Coronary artery (tissue), 2 donors: ENCODE measurements at places on chromosomes 2 and 18.

- no peak for DNase-seq
Measured at GRCh38 chr2:48205137-48205798, 299.0 kb upstream of the FBXO11 start.

DNA sequence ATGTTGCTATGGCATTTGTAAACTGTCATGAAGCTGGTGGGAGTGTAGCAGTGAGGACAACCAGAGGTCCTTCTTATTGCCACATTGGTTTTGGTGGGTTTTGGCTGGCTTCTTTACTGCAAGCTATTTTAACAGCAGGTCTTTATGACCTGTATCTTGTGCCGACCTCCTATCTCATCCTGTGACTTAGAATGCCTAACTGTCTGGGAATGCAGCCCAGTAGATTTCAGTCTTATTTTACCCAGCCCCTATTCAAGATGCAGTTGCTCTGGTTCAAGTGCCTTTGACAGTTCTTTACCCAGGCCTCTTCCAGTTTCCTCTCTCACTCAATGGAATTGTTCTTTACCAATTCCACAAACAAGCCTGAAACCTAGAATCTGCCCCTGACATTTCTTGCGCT lies 145.1 kb downstream of the KCNE4 start:
- no peak for DNase-seq

DNA sequence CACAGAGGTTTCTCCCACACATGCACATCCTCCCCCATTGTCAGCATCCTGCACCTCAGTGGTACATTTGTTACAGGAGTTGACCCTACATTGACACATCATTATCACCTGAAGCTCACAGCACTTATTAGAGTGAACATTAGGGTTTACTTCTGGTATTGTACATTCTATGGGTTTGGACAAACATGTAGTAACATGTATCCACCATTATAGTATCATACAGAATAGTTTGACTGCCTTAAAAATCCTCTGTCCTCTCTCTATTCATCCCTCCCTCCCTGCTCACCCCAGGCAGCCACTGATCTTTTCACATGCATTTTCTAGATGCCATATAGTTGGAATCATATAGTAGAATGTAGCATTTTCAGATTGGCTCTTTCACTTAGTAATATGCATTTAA lies 53.5 kb downstream of the NXPH2 start:
- no peak for DNase-seq

- DNase-seq, result no peak
Measured at GRCh38 chr2:226002438-226002837, 602.9 kb downstream of the NYAP2 start.

DNA sequence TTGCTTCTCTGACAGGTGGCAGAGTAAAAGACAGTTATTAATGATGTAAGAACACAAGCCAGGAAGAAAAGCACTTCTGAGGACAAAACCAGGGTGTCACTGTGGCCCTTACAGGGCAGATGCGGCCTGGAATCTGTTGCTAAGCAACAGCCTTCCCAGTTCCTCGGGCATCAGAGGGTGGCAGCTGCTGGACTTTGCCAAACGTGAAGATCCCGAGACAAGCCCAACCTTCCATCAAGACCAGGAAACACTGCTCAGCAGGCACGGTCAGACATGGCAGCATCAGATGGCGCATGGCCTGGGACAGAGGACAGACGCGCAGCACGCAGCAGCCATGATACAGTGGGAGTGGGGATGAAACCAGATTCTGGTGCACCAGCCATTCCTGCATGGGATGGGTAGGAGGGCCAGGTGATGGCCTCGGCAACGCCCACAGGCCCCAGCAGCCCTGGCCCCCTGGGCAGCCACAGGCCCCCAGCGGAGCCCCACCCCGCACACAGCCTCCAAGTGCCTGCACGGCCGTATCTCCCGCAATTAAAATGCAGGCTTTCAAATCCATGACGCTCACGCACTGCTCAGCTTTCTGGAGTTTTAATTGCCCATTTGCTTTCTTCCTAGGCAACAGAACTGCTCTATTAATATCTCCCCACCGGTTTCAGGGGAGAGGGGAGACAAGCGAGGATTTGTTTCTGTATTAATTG lies 89.0 kb downstream of the EIPR1 start:
- DNase-seq, result no peak

DNA sequence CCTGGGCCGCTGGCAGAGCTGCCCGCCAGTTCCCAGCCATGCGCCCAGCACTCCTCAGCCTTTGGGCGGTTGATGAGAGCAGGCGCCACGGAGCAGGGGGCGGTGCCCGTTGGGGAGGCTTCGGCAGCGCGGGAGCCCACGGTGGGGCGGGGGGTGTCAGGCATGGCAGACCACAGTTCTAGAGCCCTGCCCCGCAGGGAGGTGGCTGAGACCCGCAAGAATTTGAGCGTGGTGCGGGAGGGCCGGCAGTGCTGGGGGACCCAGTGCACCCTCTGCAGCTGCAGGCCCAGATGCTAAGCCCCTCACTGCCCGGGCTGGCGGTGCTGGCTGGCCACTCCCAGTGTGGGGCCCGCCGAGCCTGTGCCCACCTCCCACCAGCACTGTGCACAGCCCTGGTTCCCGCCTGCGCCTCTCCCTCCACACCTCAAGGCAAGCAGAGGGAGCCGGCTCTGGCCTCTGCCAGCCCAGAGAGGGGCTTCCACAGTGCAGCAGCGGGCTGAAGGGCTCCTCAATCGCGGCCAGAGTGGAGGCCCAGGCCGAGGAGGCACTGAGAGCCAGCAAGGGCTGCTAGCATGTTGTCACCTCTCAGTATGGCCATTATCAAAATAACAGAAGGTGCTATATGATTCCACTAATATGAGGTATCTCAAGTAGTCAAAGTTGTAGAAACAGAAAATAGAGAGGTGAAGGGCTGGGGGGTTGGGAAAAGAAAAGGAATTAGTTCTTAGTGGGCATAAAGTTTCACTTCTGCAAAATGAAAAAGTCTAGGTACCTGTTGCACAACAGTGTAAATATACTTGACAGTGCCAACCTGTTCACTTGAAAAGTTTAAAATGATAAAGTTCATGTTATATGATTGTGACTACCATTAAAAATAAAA lies 72.3 kb downstream of the SH3YL1 start:
- no peak for DNase-seq

DNA sequence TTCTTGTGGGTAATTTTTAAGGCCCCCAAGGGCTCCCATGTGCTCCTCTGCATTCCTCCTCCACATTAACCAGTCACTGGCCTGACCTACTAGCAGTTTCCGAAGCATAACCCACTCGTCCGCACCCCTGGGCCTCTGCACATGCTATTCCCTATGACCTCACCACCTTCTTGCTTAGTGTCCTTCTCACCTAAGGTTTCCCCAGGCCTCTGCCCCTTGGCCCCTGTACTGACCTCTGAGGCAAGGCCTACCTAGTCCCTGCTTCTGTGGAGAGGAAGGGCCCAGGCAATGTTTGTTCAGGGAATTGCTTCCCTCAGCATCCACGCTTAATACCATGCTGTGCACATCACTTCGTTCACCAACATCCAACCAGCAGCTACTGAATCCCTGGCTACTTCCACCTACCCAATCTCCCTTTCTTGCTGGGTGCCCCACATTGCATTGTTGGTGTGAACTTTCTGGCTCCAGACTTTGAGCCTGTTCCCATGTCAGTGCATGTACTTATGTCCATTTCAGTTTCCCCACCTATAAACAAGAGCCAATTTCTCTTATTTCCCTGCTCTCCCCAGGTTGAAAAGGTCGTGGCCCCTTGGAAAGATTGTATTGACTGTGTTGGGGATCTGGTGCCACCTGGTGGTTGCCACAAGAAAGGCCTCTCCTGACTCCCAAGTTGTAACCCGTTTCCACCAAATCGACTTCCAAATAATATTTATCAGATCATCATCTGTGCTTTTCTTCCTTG lies 19.2 kb upstream of the TMEM177 start:
- DNase-seq, result no peak
